ENCODE measurements at places on chromosomes 7 and 10.

GRCh38 chr10:4006051-4006450 is 221.0 kb upstream of the KLF6 start:
- DNase-seq, result no peak

GRCh38 chr7:85641331-85641730 is 454.5 kb upstream of the SEMA3D start:
- no peak for DNase-seq

GRCh38 chr10:32269343-32270100 is 77.4 kb downstream of the EPC1 start:
- DNase-seq, result peak; percentile 35

- DNase-seq, result no peak
These were observed 97.9 kb downstream of the MTPN start for GRCh38 chr7:135879233-135879632.

GRCh38 chr10:96255549-96256333 is 15.6 kb downstream of the BLNK start:
- no peak for DNase-seq

DNA sequence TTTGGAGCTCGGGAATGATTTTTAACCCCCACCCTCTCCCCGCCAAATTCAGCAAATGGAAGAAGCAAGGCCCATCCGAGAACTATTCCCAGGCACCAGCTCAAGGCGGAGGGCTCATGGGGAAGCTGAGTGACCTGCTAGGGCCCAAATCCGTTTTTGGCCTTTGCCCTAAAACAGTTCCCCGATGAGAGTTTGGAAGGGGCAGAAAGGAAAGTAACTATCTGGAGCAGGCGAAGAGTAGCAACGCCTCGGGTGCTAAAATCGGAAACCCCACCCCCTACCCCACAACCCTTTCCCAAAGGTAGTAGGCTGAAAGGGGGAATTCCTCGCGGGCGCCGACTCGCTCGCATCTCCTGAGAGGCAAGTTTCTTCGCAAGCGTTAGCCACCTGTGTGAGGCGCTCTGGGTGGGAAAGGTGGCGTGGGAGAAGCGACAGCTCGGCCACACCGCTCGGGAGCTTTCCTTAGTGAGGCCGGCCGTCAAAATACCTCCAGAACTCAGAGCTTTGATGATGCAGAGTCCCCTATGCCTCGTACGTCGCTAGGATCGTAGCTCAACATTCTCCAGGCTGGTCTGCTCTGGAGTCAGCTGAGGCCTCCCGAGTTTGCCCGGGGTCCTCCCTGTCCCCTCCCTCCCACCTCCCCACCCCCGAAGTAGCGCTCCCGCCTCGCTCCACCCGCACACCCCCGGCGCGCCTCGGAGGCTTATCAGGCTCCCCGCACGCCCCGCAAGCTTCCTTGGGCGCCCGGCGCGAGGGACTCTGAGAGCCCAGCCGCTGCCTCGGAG is 642 bp upstream of the PRKG1 start:
- peak; percentile 17 for DNase-seq

DNA sequence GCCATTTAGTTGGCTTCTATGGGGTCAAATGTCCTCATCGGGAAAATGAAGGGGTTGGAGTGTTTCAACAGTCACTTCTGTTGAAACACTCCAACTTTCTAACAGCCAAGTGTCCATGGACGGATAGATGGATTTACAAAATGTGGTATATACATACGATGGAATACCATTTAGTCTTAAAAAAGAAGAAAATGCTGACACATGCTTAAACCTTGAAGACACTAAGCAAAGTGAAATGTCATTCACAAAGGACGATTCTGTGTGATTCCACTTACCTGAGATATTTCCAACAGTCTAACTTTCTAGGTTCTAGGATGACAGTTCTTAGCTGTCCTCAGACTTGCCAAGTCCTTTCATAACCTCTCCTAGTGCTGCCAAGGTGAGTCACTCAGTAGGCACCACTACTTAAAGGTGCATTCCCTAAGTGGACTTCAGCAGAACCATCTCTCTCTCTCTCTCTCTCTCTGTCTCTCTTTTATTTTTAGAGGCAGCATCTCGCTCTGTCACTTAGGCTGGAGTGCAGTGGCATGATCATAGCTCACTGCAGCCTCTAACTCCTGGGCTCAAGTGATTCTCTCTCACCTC is 69.0 kb downstream of the DENND2A start:
- no peak for DNase-seq

GRCh38 chr10:85043207-85043606 is 714.8 kb downstream of the CCSER2 start:
- DNase-seq, result no peak

GRCh38 chr7:133675510-133676218 is 422.8 kb downstream of the EXOC4 start:
- DNase-seq, result no peak

DNA sequence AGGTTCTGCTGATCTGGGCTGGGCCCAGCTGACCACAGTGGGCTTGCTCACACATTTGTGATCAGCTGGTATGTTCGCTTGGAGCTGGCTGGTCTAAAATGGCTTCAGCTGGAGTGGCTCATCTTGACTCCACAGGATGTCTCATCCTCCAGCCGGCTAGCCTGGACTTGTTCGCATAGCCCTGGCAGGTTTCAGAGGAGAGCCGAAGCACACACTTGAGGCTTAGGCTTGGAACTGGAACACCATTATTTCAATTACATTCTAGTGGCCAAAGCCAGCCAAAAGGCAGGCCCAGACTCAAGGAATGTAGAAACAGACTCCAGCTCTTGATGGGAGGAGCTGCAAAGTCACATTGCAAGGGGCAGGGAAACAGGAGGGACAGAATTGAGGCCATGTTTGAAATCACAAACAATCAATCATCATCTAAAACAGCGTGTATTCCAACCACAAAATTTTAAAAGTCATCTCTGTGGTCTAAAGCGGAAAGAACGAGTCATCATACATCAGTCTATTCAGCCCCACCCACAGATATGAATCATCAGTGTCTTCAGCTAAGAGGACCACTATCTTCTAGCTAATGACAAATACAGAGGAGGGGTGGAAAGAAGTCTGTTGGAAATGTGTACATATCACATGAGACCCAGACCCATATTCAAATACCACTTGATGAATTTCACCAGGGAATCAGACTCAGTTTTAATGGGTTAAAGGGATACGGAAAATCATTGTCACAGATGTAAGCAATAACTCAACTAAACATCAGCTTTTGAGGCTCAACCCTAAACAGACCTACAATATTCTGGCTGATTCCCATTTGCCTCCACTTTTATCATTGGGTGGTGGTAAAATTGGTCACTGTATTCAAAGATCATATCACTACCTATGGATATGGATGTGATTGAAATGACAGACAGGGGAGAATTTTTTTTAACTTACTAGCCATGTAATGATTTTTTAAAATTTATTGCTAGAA is 139.0 kb upstream of the MKLN1 start:
- DNase-seq, result peak; percentile 89

DNA sequence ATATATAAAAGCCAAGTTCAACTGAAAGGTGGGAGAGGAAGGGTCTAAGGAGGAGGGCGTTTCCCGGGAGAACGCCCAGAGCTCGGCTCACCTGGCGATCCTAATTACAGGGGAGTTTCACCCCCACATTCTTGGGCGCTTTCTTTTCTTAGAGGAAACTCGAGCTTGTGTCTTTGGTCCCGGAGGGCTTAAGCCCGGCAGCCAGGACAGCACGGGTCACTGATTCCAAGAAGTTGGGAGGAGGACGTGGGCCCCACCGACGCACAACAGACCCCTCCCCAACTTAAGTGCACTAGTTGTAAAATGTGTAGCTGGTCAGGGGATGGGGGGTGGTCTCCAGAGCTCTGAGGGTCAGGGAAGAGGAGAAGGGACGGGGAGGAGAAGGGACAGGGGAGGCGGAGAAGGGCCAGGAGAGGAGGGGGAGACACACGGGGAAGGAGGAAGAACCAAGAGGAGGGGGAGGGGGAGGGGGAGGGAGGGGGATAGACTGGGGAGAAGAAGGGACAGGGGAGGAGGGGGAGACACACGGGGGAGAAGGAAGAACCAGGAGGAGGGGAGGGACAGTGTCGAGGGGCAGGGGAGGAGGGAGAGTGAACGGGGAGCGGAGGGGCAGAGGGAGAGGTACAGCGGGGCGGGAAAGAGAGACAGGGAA is 874 bp downstream of the BAIAP2L1 start:
- no peak for DNase-seq

DNA sequence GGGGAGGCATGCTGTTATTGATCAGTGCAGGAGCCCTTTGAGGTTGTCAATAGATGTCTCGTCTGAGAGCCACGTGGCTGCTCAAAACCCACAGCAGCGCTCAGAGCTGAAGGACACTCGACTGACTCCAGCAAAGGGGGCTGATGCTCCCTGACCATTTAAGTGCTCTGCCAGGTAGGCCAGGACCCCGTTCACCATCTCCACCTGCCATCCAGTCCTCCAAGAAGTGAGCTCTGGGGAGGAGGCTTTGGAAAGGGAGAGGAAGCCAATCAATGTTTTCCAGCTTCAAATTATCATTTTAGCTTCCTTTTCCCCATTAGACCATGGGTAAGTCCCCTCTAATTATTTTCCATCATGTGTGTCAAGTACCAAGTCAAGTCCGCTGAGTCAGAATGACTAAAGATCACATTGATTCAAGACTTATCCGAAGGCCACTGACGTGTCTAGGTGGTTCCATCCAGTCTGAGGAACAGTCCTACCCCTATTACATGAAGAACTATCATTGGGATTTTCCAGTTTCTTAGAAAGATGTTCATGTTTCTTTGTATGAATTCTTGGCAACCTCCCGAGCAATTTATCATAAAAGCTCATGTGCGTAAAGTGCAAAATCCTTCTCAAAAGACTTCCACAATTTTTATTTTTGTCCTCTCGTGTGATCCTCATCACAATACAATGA is 302.6 kb upstream of the LYZL1 start:
- DNase-seq, result no peak

GRCh38 chr10:59508296-59508695 is 145.9 kb upstream of the FAM13C start:
- DNase-seq, result no peak

- DNase-seq, result no peak
These were observed 257.6 kb upstream of the ZMIZ1 start for GRCh38 chr10:78811174-78811573.

DNA sequence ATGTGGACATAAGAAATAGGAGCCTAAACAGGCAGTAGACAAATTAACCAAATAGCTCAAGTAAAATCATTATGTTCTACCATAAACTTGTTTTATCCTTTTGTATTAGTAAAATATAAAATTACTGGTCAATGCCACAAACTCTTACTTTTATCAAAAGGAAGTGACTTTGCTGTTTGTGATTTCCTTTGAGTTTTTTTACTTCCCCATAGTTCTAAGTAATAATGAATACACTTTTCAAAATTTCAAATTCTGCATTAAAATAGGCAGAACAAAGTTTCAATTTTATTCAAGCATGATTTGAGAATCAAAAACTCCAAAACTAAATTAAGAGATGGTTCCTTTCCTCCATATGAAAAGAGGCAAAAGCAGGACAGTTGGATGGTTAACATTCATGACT is 139.7 kb upstream of the ABCB5 start:
- DNase-seq, result no peak

GRCh38 chr10:5818894-5819293 is 5.7 kb upstream of the GDI2 start:
- no peak for DNase-seq

- no peak for DNase-seq
These were observed 395.0 kb upstream of the SHH start for GRCh38 chr7:156207306-156207705.

GRCh38 chr10:59346321-59346720 is 16.0 kb downstream of the FAM13C start:
- DNase-seq, result no peak

DNA sequence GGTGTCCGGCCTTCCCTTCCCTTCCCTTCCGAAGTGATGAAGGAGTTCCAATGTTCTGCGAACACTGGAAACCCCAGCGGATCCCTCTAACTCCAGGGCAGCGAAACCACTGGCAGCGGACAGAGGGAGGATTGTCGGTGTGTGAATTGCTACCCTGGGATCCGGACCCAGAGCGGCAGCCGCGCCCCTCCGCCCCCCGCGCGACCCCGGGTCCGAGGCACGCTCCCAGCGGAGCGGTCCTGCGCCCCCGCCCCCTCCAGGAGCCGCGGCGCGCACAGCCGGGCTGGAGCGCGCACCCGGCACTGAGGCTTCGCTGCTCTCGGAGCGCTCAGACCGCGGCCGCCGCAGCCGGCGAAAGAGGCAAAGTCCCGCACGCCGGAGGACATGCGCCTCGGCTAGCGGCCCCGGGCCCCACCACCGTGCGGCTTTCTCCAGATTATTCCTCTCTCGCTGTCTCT is at the start of gene PTPRZ1:
PTPRZ1 (plus strand) TSS at position 331 of the 458 bp plus-strand sequence. CDS start 339 bp downstream, outside the sequence.
- peak; percentile 42 for DNase-seq

DNA sequence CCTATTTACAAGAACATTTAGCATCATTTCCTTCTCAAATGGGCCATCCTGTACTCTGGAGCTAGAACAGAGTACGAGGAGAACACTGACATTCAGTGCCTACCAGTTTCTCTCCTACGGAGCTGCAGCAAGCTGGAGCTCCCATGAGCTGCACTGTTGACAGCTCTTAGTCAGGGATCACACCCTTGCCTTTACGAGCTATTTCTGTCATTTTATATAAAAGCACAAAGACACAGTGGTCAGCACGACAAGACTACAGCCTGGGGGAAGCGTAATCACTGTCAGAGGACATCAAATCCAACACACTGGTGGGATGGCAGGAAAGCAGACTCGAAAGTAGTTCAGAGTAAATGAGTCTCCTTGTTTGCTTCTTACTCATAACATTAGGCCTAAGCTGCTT is 2.7 kb downstream of the CDCA7L start:
- DNase-seq, result peak; percentile 77

- DNase-seq, result no peak
These were observed 10.3 kb upstream of the RARRES2 start for GRCh38 chr7:150351587-150352194.

DNA sequence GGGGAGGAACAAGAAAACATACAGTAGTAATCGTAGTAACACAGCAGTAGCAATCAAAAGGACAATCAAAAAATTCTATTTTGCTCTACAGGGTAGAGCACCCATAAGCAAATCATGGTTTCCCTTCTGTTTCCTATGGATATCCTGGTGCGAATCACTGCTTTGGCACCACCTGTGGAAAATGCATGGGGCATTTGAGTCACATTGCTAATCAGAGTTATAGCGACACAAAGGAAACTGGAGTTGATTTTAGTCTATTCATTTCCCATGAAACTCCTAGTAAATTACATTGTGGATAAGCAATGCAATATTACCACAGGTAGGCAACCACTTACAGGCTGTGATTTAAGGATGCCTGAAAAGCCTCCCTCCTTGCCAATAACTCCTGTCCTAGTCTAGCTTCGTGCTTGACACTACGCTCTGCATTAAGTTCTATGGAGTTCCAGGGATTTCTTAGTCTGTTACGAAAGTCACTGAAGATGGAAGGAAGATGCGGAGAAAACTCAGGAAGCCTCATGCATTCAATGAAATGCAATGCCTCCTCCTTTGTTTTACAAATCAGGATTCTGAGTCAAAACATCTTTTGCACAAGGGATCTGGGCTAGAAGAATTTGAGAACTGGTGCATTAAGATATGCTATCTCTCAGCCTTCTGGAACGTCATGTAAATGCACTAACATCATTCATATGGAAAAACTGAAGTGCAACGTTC is 188.4 kb downstream of the DGKI start:
- no peak for DNase-seq

GRCh38 chr10:99170116-99170675 is 65.5 kb downstream of the HPSE2 start:
- no peak for DNase-seq

- DNase-seq, result no peak
These were observed 39.1 kb upstream of the LRRN3 start for GRCh38 chr7:111051832-111052231.

GRCh38 chr7:157224627-157225026 is 85.9 kb downstream of the UBE3C start:
- DNase-seq, result no peak

Data from foreskin melanocyte (primary cell).